ENCODE measurements at places on chromosomes 2 and 18. TPM values are rescaled to one million over a fixed set of nuclear protein-coding genes. Genes with fewer than 3 reads are reported as not detected.

NYAP2 gene
- not detected for polyA plus RNA-seq

INPP5D gene
- 13.9 TPM for polyA plus RNA-seq

RASGRP3 gene
- 16.0 TPM for polyA plus RNA-seq

ORC2 gene
- 2.8 TPM for polyA plus RNA-seq

FOXD4L1 gene
- polyA plus RNA-seq: 0.06 TPM
